ENCODE measurements at places on chromosomes 5 and 9. TPM values are rescaled to one million over a fixed set of nuclear protein-coding genes. Genes with fewer than 3 reads are reported as not detected.

DNA sequence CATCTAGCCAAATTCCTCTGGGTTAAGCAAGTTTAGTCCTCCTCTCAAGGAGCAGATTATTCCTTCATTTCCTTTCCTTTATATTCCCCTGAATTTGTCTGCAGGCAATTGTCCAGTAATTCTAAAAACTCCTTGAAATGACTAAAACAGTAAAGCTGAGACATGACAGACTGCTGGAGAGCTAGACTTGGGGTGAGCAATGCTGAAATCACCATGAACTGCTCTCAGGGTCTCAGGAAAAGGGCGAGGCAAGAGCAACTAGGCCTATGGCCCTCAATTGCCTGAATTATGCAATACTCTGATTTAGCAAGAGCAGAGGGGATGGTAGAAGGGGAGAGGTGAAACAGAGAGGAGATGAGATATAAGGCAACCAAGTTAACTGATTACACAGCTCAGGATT, 172.9 kb upstream of the NREP start:
- no peaks in the 10 kb centered on the region for H3K36me3 ChIP-seq
- peaks cover 11% of the 10 kb centered on the region for H3K4me1 ChIP-seq
- no peak overlapping the region for H3K27ac ChIP-seq
- no peak for DNase-seq

DNA sequence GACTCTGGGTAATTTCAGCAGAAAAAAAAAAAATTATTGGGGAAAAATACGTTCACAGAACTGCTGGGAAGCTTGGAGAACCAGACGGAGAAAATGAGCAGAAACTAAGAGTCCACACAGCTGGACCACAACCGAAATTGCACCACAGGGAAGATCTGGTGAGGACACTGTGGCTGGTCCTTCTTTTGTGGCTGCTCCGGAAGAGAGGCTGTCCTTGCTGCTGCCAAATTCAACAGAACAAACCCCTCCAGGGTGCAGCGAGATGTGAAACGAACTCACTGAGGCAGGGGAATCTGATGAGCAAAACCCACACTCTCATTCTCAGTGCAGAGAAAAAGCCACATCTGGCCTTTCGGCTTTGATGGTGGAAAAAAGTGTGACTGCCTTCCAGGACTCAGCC, 200.0 kb downstream of the ACTL7B start:
- no peaks in the 10 kb centered on the region for H3K36me3 ChIP-seq
- no peak for DNase-seq
- no peaks in the 10 kb centered on the region for H3K4me1 ChIP-seq
- no peak overlapping the region for H3K4me3 ChIP-seq
- peaks cover 35% of the 10 kb centered on the region for H3K27me3 ChIP-seq
- no peak overlapping the region for H3K27ac ChIP-seq

GRCh38 chr5:181187500-181188213, 17.3 kb downstream of the TRIM7 start:
- H3K4me3 ChIP-seq = peak overlapping the region; percentile 69
- no peaks in the 10 kb centered on the region for H3K4me1 ChIP-seq
- no peak overlapping the region for H3K27ac ChIP-seq
- H3K27me3 ChIP-seq = peaks cover 15% of the 10 kb centered on the region

- H3K27ac ChIP-seq = no peak overlapping the region
- no peaks in the 10 kb centered on the region for H3K4me1 ChIP-seq
- H3K36me3 ChIP-seq = no peaks in the 10 kb centered on the region
- H3K4me3 ChIP-seq = peak overlapping the region; percentile 97
These were observed 1.5 kb downstream of the PIP5K1B start for GRCh38 chr9:68706363-68707201.

DNA sequence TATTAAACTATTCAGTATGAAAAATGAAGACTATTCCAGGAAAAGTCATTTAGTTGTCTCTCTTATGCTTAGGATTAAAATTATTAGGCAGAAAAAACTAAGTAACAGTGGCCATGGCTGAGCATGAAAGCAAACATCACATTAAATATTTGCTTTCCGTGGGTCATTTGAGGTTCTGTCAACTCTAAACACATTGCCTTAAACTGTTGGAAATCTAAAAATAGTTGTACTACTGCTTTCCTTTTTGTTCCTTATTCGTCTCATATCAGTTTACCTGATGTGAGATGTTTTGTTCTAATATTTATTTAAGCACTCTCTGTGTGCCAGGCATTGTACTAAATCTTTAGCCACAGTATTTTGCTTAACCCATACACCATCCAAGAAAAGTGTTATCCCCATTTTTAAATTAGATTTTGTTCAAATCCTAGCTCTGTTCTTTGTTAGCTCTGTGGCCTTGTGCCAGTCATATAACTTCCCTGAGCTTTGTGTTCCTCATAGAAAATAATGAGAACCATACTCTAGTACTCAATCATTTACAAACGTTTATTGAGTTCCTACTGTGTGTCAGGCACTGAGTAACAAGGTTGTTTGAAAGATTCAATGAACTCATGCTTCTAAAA, 18.7 kb upstream of the ZNF608 start:
- no peaks in the 10 kb centered on the region for H3K27me3 ChIP-seq
- no peak overlapping the region for H3K27ac ChIP-seq
- no peak overlapping the region for H3K4me3 ChIP-seq
- no peaks in the 10 kb centered on the region for H3K4me1 ChIP-seq
- no peak for DNase-seq

- H3K27ac ChIP-seq = no peak overlapping the region
- H3K4me1 ChIP-seq = no peaks in the 10 kb centered on the region
- no peak overlapping the region for H3K4me3 ChIP-seq
- peak; percentile 5 for DNase-seq
These were observed 75.7 kb upstream of the PPP1R26 start for GRCh38 chr9:135403733-135404450.

- DNase-seq = peak; percentile 7
- no peaks in the 10 kb centered on the region for H3K27me3 ChIP-seq
- peak overlapping the region; percentile 67 for H3K27ac ChIP-seq
- H3K36me3 ChIP-seq = peaks cover 12% of the 10 kb centered on the region
These were observed 8.7 kb downstream of the APTX start for GRCh38 chr9:32992595-32993238.

DNA sequence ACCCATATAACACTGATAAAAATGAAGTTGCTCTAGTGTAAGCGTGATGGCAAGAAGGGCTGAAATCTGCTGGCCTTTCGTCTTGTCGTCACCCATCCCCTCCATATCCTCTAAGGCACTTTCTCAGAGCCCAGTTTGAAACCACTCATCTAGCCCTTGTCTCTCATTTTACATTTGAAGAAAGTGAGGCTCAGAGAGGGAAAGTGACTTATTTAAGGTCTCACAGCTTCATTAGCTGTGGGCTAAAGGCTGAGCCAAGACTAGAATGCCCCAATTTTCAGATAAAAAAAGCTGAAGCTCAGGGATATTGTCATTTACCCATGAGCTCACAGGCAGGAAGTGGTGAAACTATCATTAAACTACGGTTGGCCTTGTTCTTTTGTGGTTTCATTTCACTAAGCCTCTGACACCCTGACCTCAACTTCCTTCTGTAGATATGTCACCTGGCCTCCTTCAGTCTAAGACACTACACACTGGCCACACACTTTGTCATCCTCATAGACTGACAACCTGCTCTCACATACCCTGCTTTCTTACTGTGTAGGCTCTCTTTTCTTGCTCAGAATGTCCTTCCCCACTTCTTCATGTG, 176.7 kb upstream of the DMAC1 start:
- H3K4me1 ChIP-seq = peaks cover 24% of the 10 kb centered on the region
- no peak overlapping the region for H3K27ac ChIP-seq
- no peak for DNase-seq
- no peak overlapping the region for H3K4me3 ChIP-seq

Gene ANKRD33B
- total RNA-seq = 6.4 TPM

Gene PNPLA7
- total RNA-seq = 1.1 TPM

Gene MLANA
- not detected for total RNA-seq

Gene DBN1
- total RNA-seq = 295 TPM

Gene SPATA31A3
- total RNA-seq = not detected

Gene PAEP
- total RNA-seq = not detected

Gene CXXC5
- 122 TPM for total RNA-seq

All from cardiac muscle cell (in vitro differentiated cells and primary cell).